Nephron progenitor cell (in vitro differentiated cells): ENCODE measurements at places on chromosomes 11 and 22.
A peak's percentile ranks its signal among the peaks of the same experiment; 100 is the strongest.

GRCh38 chr11:105979997-105980703 is 41.9 kb downstream of the MSANTD4 start:
- peaks cover 4% of the 10 kb centered on the region for H3K4me1 ChIP-seq
- no peaks in the 10 kb centered on the region for H3K36me3 ChIP-seq
- H3K27me3 ChIP-seq = peaks cover 7% of the 10 kb centered on the region
- DNase-seq = no peak

- H3K27me3 ChIP-seq = peaks cover 37% of the 10 kb centered on the region
- H3K27ac ChIP-seq = no peak overlapping the region
- no peak overlapping the region for H3K4me3 ChIP-seq
- H3K36me3 ChIP-seq = no peaks in the 10 kb centered on the region
- DNase-seq = no peak
These were observed 66.2 kb downstream of the DHCR7 start for GRCh38 chr11:71381781-71382505.

DNA sequence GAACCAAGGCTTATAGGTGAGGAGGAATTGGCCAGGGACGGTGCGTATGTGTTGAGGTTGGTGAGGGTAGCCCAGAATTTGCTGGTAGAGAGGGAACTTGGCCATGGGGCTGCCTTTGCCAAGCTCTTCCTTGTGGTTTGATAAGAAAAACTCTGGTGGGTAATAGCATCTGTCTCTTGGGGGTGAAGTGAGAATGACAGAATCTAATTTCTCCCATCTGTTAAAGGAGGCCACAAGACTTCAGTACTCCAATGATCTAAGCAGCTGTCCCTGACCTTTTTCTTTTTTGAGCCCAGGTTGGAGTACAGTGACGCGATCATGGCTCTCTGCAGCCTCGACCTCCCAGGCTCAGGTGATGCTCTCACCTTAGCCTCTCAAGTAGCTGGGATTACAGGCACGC is 36.0 kb upstream of the PICK1 start:
- peak overlapping the region; percentile 87 for H3K27ac ChIP-seq
- H3K27me3 ChIP-seq = peaks cover 18% of the 10 kb centered on the region
- H3K4me3 ChIP-seq = no peak overlapping the region
- H3K4me1 ChIP-seq = peaks cover 44% of the 10 kb centered on the region
- H3K36me3 ChIP-seq = no peaks in the 10 kb centered on the region

DNA sequence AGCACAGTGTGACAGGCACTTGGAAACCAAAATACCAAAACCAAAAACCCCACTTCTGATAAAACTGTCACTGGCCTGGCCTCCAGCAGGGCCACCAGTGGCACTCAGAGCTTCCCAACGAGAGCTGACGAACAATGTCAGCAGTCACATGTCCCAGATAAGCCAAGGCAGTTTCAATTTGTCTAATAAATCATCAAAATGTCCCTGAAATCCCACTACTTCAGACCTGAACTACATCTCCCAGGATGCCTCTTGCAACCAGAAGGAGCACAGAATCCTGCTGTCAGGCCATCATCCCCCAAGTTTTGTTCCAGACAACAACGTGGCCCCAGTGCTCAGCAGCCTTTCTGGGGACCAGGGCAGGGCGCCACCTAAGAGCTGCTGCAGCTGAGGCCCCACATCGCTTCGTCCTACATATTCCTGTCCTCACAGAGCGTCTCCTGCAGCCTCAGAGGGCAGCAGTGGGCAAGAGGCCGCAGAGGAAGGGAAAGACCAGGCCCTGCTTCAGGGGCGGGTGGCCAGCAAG is 25.1 kb downstream of the LRFN4 start:
- no peak for DNase-seq
- H3K27me3 ChIP-seq = peaks cover 8% of the 10 kb centered on the region
- H3K36me3 ChIP-seq = peaks cover 4% of the 10 kb centered on the region
- H3K4me1 ChIP-seq = peaks cover 79% of the 10 kb centered on the region
- H3K4me3 ChIP-seq = peak overlapping the region; percentile 14
- peak overlapping the region; percentile 36 for H3K27ac ChIP-seq

DNA sequence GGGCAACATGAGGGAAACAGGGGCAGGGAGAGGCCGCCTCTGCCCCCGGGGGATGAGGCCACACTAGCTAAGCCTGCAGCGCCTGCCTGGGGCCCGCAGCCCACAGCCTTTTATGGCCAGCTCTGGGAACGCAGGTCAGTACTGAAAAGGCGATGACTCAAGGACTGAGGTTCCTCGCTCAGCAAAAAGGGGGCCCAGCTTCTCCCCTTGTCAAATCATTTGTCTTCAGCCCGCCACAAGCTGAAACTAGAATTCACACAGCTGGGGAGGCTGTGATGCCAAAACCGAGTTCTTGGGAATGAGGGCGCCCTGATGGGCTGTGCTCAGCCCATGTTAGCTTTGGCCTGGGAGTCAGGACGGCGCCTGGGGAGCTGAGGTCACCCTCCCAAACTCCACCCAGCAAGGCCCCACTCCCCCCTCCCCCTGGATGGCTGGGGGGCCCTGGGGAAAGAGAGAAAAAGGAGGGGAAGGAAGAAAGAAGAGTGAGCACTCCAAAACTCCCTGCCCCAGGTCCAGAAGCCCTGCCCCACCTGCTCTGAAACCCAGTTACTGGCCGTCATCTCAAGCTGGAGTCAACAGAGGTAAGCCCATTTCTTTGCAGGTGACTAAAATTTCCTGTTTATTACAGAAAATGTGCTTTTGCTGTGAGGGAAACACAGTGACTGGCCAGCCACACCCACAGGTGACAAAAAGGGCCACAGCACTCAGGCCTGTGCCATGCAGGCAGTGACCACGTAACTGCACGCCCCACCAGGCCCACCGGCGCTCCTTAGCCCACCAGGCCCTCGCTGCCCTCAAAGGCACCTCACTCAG is 13.7 kb downstream of the EHD1 start:
- peaks cover 54% of the 10 kb centered on the region for H3K4me1 ChIP-seq
- peaks cover 23% of the 10 kb centered on the region for H3K36me3 ChIP-seq
- H3K27ac ChIP-seq = no peak overlapping the region
- H3K27me3 ChIP-seq = peaks cover 2% of the 10 kb centered on the region
